ENCODE measurements at places on chromosomes 3 and 15. TPM values are rescaled to one million over a fixed set of nuclear protein-coding genes. Genes with fewer than 3 reads are reported as not detected.

The LIPC gene
- total RNA-seq, result 0.77 TPM

The CYP1A2 gene
- total RNA-seq, result not detected

The MINAR1 gene
- total RNA-seq, result 0.32 TPM

The ZIC1 gene
- total RNA-seq, result not detected

The CCDC54 gene
- not detected for total RNA-seq

The ENTPD3 gene
- total RNA-seq, result not detected

The ZNF639 gene
- 74.9 TPM for total RNA-seq

GRCh38 chr15:70892002-70892911 is at the start of the genes LRRC49 and THAP10:
Gene LRRC49 (plus strand): TSS chr15:70892826. CDS start chr15:70892895, 69 bp downstream.
Gene THAP10 (minus strand): TSS chr15:70892433. CDS start chr15:70892272, 161 bp downstream.
- no peak for DNase-seq

- DNase-seq, result peak; percentile 63
Measured at GRCh38 chr15:99450896-99451358, 114.9 kb upstream of the MEF2A start.

- DNase-seq, result no peak
Measured at GRCh38 chr3:114392831-114393230, 99.0 kb downstream of the TIGIT start.

DNA sequence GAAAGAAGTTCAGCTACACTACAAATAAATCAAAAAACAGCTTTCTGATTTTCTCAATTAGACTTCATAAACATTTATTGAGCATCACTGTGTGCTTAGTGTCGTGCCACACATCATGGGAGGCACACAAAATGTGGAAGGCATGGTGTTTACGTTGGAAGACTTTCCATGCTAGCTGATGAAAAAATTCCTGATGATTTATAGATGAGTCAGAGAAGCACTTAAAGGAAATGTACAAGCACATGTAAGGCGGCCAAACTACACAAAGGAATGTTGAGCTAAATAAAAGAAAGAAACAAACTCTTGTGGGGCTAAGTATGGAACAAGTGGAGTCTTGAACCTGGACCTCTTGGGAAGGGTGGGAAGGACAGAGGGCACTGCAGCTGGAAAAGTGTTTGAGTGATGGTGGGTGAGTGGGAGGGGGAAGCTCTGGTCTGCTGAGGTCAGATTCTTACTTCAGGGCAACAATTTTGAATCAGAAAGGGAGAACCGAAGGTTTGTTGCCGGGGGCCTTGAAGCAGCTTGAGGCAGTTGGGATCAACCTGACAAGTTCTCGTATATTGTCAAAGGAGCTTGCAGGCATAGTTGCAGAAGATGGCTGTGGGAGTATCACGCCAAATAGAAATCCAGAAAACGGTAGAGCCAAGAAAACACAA is 66.9 kb downstream of the FOXB1 start:
- DNase-seq, result no peak

DNA sequence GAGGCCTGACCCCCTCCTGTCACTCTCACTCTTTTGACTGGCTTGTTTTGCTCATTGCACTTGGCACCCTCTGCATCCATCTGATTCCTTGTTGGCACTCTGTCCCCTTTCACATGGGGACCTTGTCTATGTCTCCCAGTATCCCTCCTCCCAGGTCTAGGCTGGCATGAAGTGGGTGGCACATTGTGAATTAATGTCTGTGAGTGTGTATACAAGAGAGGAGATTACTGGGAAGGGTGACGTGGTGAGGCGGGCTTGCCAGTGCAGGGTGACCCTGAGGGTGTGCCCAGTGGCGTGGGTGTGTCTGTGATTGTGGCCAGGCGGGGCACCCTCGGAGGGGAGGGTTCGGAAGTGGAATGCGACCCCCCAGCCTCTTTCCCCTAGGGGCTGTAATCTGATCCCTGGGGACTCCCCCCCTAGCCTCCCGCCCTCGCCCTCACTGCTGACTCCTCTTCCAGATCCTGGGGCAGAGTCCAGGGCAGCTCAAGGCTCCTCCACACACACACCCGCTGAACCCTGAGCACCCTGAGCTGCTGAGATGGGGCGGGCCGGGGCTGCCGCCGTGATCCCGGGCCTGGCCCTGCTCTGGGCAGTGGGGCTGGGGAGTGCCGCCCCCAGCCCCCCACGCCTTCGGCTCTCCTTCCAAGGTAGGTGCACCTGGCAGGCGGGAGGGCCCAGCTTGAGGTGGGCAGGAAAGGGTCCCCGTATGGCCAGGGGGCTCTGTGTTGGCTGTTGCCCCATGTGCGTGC is at the start of gene SEMA3B:
Gene SEMA3B (plus strand): TSS at position 445 of the 749 bp plus-strand sequence. CDS start 94 bp downstream, at position 539.
- DNase-seq, result no peak
